Stimulated activated CD8-positive, alpha-beta memory T cell treated with anti-CD3 and anti-CD28 coated beads, Interleukin-7, amount 100 ng/mL, for 1 hour (primary cell): ENCODE measurements at places on chromosomes 2 and 18.

DNA sequence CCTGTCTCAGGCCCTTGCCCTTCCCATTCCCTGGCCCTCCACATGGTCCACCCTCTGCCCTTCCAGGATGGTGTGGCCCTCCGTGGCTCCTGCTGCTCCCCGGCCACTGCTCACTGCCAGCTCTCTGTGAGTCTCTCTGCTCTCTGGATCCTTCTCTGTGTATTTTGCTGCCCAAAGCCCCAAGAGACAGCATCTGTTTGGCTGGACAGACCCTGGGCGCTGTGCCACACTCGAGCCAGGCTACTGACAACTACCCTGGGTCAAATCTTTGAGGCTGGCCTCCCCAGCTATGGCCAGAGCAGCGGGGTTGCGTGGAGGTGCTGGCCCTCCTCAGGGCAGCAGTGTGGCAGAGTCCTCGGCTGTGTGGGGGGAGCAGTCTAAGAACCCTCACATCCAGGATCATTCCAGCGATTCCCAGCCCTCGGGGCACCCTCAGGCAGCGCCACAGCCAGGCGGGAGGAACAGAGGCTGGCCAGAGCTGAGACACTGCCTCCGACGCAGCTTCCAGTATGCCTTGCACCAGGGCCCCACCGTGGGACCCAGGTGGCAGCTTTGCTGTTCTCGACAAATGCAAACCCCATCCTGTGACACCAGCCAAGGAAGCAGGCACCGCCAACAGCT lies 139.4 kb upstream of the GLI2 start:
- no peak for DNase-seq

- DNase-seq: no peak
These were observed 136.7 kb downstream of the LAMA3 start for GRCh38 chr18:23825978-23826405.

- DNase-seq: no peak
These were observed 51.9 kb downstream of the TET3 start for GRCh38 chr2:74036450-74037195.

- no peak for DNase-seq
These were observed 45.0 kb downstream of the PMS1 start for GRCh38 chr2:189829102-189829833.

DNA sequence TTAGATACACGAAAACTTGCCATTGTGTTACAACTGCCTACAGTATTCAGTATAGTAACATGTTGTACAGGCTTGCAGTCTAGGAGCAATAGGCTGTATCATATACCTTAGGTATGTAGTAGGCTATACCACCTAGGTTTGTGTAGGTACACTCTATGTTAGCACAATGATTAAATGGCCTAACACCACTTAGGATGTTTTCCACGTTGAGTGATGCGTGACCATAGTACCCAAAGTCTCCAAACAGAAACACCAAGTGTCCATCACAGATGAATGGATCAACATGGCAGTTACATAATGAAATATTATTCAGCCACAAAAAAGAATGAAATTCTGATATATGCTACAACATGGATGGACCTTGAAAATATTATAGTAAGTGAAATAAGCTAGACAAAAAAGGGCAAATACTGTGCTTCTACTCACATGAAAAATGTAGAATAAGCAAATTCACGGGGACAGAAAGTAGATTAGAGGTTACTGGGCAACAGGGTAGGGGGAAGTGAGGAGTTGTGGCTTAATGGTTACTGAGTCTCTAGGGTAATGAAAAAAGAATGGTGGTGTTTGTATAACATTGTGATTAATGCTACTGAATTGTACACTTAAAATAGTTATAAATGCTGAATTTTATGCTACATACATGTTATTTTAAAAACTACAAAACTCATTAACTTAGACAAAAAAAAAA lies 62.6 kb downstream of the TMEM131 start:
- DNase-seq: no peak

GRCh38 chr2:41038408-41038807 lies 586.5 kb upstream of the SLC8A1 start:
- no peak for DNase-seq

GRCh38 chr2:164910101-164910899 lies 45.0 kb downstream of the SLC38A11 start:
- DNase-seq: no peak

- no peak for DNase-seq
These were observed 96.0 kb downstream of the MTCL1 start for GRCh38 chr18:8801263-8801901.

DNA sequence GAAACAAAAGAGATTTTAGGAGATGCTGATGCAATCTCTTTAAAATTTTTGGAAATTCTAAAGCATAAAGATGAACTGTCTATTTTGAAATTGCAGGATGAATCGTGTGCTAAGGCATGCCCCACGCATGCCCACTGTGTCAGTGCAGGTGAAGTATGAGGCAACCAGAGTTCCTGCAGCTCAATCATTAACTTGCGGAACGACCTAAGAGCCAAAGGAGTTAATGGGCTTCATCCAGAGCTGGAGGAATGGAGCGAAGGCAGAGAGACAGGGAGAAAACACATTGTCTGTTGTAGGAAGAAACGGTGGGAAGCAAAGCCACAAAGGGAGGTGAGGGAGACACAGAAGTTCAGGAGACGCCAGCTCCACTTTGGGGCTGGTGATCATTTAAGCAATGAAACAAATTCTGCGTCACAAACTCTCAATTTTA lies 265.2 kb downstream of the CCDC85A start:
- no peak for DNase-seq

DNA sequence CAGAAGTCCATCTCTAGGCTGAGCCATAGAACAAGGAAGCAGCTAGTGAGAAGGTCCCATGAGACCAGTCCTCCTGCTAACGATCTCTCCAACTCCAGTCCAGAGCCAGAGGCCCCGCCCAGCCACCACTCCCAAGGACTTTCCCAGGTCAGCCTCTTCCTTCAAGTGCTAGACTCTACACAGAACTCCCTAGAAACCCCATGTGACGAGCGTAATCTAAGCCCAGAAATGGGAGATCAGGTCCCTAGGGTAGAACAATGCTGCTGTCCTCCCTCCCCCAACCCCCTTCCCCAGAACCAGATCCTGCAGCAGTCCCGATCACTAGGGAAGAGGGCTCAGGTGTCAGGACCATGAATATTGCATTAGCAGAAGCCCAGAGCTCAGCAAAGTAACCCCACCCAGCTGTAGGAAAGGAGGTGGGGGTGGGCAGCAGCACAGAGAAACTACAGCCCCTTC lies 6.9 kb downstream of the DCTN1 start:
- no peak for DNase-seq

DNA sequence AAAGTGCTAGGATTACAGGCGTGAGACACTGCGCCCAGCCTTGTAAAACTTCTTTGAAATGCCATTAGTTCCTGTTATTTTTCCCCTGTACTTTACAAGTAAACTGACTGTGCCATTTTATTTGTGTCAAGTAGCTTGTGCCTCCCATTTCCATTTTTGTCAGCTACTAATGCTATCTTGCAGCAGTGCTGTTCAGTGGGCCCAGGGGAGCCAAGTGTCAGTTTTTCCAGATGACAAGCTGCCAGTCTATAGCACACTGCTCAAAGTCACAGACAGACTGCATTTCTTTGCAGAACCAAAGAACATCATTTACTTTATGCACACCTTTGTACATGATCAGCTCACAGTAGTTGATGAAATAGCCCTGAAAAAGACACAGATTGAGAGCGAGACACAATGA lies 901.3 kb upstream of the CDH2 start:
- no peak for DNase-seq

DNA sequence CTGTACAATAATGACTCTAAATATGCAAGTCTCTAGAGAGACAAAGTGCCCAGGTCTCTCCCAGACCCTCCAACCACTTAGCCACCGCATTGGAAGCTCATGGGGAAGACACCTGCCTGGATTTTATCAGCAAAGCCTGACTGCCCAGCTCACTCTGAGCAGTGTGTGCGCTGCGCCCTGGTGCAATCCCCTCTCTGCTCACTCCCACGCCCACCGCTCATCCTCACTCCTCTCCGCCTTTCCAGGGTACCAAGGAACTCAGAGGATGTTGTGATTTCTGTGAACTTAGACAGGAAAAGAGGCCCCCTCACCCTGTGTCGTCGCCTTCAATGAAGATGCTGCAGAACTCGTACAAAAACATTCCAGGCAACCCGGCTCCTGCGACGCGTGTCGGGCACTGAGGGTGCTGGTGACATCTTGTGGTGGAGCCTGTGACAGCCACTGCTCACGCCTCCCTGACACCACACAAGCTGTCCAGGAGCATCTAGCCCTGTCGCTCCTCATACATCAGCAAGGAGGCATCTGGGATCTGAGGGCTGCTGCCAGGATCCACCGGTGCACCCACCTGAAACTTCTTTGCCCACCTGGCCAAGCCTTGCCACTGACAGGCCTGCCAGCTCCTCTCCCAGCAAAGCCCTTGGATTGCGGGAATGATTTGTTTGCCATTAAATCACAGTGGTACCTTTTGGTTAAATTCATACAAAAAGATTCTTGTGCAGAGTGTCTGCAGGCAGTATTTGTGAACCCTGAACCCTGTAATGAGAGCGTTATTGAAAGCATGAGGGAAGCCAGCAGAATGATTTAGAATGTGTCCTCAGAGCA lies 220.4 kb downstream of the ZNF516 start:
- no peak for DNase-seq

- DNase-seq: no peak
These were observed 5.0 kb downstream of the RUFY4 start for GRCh38 chr2:218074031-218074430.

GRCh38 chr2:166803373-166804000 lies 84.8 kb upstream of the XIRP2 start:
- no peak for DNase-seq

GRCh38 chr18:29629493-29630036 lies 1413.0 kb downstream of the DSC3 start:
- no peak for DNase-seq

GRCh38 chr2:30643674-30644073 lies 163.6 kb downstream of the CAPN13 start:
- no peak for DNase-seq

DNA sequence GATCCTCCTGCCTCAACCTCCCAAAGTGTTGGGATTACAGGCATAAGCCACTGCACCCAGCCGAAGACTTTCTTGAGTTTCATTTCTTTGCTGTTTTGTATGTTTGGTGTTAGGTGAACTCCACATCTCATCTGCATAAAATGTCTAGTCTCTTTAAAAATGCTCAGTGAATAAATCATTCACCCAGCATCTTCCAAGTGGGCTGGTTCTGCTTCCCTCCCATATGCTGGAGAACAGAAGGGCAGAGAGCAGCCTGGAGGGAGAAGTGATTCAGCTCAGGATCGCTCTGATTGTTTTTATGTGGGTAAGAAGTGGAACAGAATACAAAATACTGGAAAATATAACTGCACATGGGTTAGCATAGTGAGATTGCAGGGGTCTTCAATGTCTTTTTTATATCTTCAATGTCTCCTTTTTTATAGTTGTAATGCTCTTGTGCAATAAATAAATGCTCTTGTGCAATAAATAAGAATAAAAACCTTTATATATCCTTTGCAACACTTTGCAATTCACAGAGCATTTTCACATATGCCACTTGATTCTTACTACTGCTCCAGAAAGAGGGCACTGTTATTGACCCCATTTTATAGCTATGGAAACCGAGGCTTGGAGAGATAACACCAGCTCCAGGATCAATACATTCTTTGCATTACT lies 253.0 kb upstream of the NCKAP5 start:
- DNase-seq: no peak

DNA sequence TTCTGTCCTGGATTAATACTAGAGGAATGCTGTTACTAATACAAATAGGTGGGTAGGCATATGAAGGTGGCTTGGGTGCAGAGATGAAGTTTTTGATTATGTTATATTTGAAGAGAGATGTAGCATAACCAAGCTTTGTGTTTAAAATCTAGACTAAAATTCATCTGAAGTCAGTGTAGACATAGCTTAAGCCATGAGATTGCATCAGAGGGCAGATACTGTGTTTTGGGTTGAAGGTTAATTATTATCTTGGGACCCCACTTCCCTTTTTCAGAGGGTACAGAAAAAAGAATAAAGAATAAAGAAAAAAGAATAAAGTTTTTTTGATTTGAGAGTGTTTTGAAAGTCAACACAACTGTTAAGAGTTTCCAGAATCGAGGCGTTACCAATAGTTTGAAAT lies 13.0 kb downstream of the PPM1B start:
- no peak for DNase-seq

DNA sequence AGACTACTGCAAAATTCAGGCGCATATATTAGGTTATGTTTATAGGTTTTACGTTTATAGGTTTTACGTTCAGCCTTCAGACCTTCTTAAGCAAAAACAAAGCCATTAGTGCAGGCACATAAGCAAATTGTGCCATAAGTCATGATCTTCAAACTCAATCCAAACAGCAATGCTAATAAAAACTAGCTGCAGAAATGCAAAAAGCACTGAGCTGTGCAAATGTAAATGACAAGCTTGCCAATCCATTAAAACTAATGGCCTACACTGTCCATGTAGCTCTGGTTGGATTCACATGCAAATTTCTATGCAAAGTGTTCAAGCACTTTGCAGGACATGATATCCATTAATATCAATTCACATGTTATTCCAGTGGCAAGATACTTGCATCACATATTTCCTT lies 50.9 kb downstream of the LRPPRC start:
- DNase-seq: no peak

DNA sequence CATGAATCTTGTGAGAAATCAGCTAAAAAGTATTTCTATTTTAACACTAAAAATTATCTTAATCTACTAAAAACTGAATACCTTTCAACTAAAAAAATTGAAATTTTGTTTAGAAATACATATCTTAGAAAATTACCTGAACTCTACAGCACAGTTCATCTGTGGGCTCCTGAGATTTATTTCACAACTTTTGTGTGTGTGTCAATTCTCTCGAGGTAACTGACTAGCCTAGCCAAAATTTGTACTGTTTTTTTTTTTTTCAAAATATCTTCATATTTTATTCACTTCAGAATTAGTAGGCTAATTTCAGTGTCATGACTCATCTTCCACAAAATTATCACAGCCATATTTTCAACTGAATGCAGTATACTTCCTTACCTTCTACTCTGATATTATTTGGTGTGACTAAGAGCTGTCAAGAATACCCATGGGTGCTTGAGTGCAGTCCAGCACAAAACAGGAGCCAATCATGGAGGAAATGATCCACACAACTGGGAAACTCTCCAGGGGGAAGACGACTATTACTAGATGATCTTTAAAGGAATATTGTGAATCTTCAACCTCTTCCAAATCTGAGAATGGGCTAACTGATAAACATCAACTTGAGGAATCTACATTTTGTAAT lies 174.6 kb downstream of the ZNF385B start:
- no peak for DNase-seq

DNA sequence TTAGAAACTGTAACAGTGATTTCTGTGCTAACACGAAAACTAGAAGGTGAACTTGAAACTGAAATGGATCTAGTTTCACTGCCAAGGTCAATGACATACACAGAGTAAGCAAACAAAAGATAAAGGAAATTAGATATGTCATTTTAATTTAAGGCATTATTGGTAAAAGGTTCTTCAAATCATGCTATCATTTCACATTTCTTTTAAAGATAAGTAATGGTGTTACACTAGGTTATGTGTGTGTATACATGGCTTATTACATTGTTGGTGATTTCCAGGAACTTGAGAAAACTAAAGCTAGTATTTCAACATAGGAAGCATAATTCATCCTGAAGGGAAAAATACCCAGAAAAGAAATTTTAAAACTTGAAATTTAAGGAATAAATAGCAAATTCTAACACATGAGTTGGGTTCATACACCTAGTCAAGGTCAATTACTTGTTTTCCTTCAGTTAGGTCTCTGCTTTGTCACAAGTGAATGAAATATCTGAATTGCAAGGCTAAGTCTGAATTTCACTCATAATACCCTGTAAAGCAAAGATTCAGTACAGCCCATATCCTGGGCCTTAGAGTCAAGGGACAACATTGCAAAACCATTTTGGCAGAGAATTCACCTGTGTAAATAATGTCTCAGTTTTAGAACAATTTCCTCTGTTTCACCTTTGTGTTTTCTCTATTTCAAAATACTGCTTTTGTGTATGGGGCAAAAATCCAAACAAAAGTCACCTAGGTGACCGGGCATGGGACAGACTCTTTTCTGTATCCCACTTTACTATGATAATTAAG lies 141.6 kb downstream of the SRBD1 start:
- DNase-seq: no peak
